ENCODE measurements at places on chromosomes 3 and 15. TPM values are rescaled to one million over a fixed set of nuclear protein-coding genes. Genes with fewer than 3 reads are reported as not detected.

The CASR gene
- 0.23 TPM for total RNA-seq

DNA sequence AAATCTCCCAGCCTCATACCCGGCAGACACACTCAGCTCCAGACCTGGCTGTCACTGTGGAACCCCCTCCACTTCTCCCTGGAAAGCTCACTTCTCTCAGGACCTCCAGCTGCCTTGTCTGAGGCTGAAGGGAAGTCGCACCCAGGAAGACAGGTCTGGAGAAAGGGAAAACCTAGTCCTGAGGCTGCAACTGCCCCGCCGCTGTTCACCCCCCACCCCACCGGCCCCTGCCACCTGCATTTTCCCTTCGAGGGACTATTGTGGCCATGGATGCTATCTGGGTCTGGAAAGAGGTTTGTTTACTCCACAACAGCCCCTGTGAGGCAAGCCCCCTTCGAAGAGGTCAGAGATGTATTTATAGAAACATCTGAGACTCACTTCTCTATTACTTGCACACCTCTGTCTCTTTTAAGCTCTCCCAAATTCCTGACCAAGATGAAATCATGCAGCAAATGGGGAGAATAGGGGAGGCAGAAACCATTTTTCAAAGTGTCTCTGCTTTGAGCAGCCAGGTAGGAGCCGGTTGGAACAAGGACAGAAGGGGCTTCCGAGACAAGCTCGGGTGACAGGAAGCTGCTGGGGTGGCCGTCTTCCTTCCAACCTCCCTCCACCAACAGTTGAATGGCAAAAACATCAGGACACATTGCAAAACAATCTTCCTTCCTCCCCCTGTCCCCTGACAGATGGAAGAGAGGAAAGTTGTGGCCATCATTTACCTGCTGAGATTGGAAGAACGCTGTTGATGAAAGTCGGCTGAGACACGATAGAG is 518 bp downstream of the COLQ start:
- no peak overlapping the region for H3K27ac ChIP-seq
- no peaks in the 10 kb centered on the region for H3K27me3 ChIP-seq
- no peaks in the 10 kb centered on the region for H3K36me3 ChIP-seq
- no peak overlapping the region for H3K4me3 ChIP-seq

- peaks cover 8% of the 10 kb centered on the region for H3K27me3 ChIP-seq
- H3K4me1 ChIP-seq: no peaks in the 10 kb centered on the region
- no peak overlapping the region for H3K4me3 ChIP-seq
- no peak overlapping the region for H3K27ac ChIP-seq
- DNase-seq: peak; percentile 43
Observed at GRCh38 chr3:13142552-13143380, 69.5 kb upstream of the IQSEC1 start.

DNA sequence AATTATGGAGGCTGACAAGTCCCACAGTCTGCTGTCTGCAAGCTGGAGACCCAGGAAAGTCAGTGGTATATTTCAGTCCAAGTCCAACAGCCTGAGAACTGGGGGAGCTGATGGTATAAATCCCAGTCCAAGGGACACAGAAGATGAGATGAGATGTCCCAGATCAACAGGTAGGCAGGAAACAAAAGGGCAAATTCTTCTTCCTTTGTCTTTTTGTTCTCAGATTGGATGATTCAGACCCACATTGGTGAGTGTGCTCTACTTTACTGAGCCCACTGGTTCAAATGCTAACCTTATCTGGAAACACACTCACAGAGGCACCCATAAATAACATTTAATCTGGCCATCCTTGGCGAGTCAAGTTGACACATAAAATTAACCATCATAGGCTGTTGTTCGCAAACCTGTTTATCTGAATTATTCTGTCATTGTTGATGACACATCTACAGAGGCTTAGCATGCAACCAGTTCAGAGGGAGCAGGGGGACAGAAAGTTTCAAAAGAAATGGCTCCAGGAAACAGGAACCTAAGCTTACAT is 62.7 kb upstream of the ITGA11 start:
- H3K27me3 ChIP-seq: no peaks in the 10 kb centered on the region
- no peaks in the 10 kb centered on the region for H3K4me1 ChIP-seq
- no peak overlapping the region for H3K4me3 ChIP-seq
- no peak for DNase-seq
- no peaks in the 10 kb centered on the region for H3K36me3 ChIP-seq

DNA sequence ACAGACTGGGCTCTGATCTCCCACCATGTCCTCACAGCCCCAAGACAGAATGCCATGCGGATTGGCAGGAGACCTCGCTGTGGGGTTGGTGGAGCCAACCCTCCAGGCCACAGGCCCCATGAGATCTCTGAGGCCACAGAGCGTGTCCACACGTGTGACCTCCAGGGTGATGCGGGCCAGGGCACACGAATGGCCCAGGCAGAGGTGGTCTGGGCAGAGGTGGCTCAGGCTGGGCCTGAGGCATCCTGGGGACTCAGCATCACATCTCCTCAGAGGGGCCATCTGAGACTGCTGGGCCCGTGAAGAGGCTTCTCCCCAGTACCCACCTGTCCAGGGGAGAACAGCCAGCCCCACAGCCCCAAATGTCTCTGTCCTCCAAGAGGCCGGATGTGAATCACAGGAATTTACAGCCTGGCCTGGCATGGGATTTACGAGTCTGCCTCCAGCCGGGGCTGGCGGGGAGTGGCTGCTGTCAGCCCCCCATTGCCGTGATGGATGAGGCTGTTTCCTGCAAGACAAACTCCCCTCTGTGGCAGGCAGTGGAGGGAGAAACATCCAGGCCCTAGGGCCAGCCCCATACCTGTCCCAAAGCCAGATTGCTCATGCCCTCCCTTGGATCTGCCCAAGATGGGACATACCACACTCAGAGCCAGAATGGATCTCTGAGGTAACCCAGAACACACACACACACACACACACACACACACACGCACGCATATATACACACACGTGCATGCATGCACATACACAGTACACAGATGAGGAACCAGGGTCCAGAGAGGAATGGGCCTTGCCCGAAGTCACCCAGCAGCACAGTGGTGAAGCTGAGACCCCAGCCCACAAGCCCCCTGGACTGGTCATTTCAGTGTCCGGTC is 208.3 kb downstream of the TBC1D2B start:
- no peak overlapping the region for H3K27ac ChIP-seq
- DNase-seq: peak; percentile 46
- no peaks in the 10 kb centered on the region for H3K36me3 ChIP-seq
- H3K4me1 ChIP-seq: peaks cover 7% of the 10 kb centered on the region

DNA sequence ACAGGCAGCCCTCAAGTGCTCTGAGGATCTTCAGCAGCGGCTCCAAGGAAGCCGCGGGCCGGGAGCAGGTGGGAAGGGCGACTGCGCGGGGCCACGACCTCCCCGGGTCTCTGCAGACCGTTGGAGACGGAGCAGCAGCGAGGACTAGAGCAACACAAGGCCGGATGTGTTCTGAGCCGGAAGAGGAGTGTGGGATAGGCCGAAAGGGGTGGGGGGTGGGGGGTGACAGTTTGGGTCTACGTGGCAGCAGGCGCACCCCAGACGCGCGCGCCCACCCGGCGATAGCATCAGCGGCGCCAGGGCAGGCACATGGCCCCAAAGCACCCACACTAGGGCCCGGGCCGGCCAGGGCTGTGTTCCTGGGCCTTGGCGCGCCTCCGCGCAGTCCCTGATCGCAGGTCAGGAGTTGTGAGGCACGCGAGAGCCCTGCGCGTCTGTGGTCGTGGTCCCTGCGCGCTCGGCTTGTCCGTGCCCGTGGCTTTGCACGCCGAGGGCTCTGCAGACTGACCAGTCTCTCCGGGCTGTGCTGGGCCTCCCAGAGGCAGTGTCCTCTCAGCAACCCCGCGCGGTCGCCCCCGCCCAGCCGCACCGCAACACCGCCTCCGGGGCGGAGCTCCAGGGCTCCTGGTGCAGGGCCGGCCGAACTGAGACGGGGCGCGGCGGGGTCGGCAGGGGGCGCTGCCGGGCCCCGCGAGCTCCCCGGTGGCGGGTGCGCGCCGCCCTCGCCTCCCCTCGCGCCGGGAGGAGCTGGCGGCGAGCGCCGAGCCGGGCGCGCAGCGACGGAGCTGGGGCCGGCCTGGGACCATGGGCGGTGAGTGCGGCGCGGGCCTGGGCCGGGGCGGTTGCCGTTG is at the start of gene PXYLP1:
Gene PXYLP1 (plus strand): TSS at position 725 of the 851 bp plus-strand sequence. CDS start 28,351 bp downstream, outside the sequence.
- peaks cover 9% of the 10 kb centered on the region for H3K4me1 ChIP-seq
- peak within 1 kb of the TSS; percentile 78 for H3K4me3 ChIP-seq
- peak within 1 kb of the TSS; percentile 87 for H3K27ac ChIP-seq
- peaks cover 8% of the 10 kb centered on the region for H3K36me3 ChIP-seq
- H3K27me3 ChIP-seq: no peaks in the 10 kb centered on the region
- peak; percentile 100 for DNase-seq

DNA sequence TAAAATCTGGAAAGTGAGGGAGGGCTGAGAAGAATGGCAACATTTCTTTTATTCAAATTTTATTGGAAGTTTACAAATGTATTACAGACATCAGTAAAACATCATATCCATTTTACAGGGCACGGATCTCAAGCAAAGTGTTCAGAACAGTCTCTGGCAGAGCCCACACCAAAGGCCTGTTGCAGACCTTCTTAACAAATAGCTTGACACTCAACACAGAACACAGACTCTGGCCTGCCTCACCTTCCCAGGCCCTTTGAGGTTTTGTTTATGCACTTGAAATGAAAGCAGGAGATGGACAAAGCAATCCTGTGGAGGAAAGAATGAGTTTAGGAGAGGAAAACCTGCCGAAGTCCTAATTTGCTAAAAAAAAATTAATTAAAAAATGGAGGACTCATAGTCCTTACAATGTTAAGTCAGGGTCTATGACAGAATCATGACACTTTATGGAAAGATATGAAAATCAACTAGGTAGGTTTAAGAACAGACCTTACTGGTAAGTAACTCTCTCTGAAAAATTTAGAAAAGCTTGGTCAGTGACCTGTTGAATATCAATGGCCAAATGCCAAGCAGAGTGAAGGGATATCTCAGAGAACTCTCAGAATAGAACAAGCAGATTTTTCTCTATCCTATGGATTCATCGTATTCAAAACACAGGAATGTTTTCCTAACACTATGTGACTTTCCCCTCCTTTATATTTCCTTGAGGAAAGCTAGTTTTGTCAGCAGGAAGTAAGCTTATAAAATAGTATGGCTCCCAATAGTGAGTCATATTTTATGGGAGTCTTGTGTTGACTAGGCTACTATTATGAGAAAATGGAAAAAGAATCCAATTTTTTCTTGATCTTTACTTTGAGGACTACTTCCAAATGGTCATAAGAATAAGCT is 70.8 kb upstream of the PSMD6 start:
- H3K27me3 ChIP-seq: no peaks in the 10 kb centered on the region
- H3K27ac ChIP-seq: no peak overlapping the region
- no peak overlapping the region for H3K4me3 ChIP-seq
- H3K4me1 ChIP-seq: no peaks in the 10 kb centered on the region
- no peak for DNase-seq
- H3K36me3 ChIP-seq: no peaks in the 10 kb centered on the region

GRCh38 chr15:100738614-100739013 is 136.2 kb downstream of the ASB7 start:
- H3K27me3 ChIP-seq: no peaks in the 10 kb centered on the region
- no peak overlapping the region for H3K4me3 ChIP-seq
- H3K27ac ChIP-seq: no peak overlapping the region
- peak; percentile 39 for DNase-seq
- no peaks in the 10 kb centered on the region for H3K36me3 ChIP-seq

Data from spleen (tissue), 13 donors.